CD4-positive, alpha-beta T cell (primary cell): ENCODE measurements at places on chromosomes 1 and 21. TPM values are rescaled to one million over a fixed set of nuclear protein-coding genes. Genes with fewer than 3 reads are reported as not detected.

Gene TESK2
- 2.8 TPM for total RNA-seq

Gene SYCP1
- not detected for total RNA-seq

Gene LYPD8
- not detected for total RNA-seq

Gene KCNT2
- total RNA-seq = not detected

Gene FNBP1L
- 1.1 TPM for total RNA-seq

Gene TSACC
- not detected for total RNA-seq

Gene ASTN1
- total RNA-seq = not detected

Gene SPRR2G
- not detected for total RNA-seq
